Right kidney (tissue), 9 donors: ENCODE measurements at places on chromosomes 4 and X.

DNA sequence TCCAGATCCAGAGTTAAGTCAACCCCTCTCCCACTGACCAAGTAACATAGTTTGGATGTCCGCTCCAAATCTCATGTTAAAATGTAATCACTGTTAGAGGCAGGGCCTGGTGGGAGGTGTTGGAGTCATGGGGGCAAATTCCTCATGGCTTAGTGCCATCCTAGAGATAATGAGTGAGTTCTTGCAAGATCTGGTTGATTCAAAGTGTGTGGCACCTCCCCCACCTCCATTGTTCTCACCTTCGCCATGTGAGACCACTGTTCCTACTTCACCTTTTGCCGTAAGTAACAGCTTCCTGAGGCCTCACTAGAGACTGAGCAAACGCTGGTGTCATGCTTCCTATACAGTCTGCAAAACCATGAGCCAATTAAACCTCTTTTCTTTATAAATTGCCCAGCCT is 548.8 kb downstream of the INPP4B start:
- DNase-seq = no peak

GRCh38 chr4:71147261-71147660 is 153.8 kb downstream of the DCK start:
- DNase-seq = no peak

GRCh38 chr4:72390409-72390808 is 178.6 kb downstream of the ADAMTS3 start:
- no peak for DNase-seq

GRCh38 chr4:123587983-123588494 is 191.4 kb downstream of the SPRY1 start:
- peak; percentile 29 for DNase-seq

DNA sequence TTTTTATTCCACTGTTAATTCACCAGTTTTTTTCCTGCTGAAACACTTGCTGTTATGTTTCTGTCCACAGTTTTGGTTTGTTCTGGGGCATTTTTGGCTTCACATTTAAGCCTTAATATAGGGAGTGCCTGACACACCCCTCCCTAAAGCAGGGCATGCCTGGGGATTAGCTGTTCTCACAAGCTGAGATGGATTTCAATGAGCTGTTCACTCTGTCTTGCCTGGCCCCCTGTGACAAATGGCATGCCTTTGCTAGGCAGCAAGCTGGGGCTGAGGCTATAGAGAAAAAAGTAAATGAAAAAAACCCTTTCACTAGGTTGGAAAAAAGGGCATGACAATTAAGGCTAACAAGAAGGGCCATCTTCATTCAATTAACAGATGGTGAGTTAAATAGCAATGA is 22.4 kb downstream of the LPAR4 start:
- DNase-seq = no peak

GRCh38 chrX:111917591-111917990 is 41.6 kb downstream of the TRPC5OS start:
- DNase-seq = no peak

DNA sequence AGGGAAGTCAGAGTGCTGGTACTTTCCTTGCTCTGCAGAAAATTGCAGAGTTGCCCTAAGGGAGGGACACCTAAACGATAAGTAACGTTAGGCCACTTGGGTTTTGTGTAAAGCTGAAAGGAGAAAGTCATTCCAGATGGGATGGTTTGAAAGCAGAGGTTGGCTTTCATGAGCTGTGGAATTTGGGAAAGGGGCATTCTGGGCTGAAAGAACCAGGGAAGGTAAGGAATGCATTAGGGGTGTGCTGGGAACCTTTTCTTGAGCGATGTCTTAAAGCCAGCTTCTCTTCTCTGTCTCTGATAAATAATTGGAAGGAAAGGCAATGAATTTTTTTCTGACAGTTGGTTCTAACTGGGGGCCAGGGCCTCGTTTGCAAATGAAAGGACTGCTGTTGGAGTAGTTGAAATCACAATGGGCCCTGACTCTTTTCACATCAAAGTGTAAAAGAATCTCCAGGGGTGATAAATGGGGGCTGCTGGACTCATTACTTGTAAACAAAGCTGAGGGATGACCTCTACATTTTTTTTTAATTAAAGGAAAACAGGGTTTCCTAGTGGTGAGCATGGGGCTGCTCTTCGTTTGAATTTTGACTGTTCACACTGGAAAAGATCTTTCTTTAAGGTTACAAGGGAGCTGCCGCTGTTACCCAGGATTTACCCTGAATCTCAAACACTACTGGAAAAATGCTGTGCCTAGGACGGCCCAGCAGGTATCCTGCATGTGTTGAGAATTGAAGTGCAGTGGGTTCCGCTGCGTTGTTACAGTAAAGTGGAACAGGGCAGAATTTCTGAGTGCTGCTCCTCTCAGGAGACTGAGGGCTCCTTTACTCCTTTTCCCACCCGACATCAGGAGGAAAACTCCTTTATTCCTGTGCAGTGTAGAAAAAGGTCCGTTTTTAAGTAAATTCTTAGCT is 25.0 kb downstream of the AFF1 start:
- DNase-seq = no peak

DNA sequence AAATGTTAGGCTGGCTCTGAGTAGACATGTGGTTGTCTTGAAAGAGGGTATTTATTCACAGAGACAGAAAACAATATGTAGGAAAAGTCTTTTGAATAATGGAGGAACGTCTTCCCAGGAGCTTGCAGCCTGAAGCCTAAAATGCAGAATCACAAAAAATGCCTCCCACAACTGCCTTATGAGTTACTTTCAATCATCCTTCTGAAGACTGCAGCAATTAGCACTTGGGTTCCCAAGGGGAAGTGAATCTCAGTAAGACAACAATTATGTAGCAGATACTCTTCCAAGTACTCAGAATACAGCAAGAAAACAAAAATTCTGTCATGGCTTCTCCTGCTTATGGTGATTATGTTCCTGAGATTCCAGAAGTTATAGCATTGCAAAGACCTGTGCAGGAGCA is 166.6 kb upstream of the TBL1X start:
- DNase-seq = no peak

- DNase-seq = no peak
Observed at GRCh38 chr4:88411491-88412096, 32.9 kb downstream of the HERC6 start.

DNA sequence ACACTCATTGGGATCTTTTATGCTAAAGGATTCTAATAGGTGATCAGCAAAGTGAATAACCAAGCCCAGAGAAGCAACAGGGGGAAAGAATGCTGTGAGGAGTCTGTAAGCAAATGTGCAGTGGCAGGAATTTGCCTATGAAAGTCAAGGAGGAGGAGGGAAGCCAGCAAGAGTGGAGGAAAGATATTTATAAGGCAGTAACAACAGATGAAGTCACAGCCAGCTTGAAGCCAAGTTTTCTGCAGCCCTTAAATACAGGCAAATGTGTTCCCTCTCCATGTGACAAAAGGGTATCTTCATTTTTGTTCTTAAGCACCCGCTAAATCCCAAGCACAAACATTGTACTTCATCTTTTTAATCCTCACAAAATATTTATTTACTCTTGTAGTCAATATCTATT is 275.0 kb upstream of the CLNK start:
- no peak for DNase-seq

GRCh38 chrX:97260679-97261078 is 377.0 kb downstream of the RPA4 start:
- DNase-seq = no peak

- DNase-seq = no peak
Observed at GRCh38 chr4:170875868-170876267, 786.1 kb upstream of the AADAT start.

DNA sequence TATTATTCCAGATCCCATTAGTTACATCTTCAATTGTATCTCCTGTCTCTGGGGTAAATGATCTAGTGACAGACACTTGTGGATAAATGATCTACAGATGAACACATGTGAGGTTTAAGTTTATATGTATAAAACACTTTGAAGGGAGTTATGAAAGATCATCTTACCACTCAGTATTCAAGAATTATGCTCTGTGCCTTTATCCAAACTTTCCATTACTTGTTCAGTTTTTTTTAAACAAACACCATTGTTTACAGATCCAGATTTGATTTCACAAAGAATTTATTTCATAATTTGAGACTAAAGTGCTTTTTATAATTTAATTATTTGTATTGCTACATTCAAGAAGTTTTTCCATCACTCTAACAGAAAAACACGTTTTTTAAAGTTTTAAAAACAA is 142.5 kb downstream of the HHIP start:
- DNase-seq = no peak

GRCh38 chr4:169957785-169958184 is 68.4 kb downstream of the MFAP3L start:
- DNase-seq = no peak

- DNase-seq = no peak
Observed at GRCh38 chr4:3253808-3254207, 4.8 kb downstream of the MSANTD1 start.
